ENCODE measurements at places on chromosomes 2 and 18.

- DNase-seq = no peak
These were observed 24.4 kb downstream of the EHD3 start for GRCh38 chr2:31258351-31258750.

DNA sequence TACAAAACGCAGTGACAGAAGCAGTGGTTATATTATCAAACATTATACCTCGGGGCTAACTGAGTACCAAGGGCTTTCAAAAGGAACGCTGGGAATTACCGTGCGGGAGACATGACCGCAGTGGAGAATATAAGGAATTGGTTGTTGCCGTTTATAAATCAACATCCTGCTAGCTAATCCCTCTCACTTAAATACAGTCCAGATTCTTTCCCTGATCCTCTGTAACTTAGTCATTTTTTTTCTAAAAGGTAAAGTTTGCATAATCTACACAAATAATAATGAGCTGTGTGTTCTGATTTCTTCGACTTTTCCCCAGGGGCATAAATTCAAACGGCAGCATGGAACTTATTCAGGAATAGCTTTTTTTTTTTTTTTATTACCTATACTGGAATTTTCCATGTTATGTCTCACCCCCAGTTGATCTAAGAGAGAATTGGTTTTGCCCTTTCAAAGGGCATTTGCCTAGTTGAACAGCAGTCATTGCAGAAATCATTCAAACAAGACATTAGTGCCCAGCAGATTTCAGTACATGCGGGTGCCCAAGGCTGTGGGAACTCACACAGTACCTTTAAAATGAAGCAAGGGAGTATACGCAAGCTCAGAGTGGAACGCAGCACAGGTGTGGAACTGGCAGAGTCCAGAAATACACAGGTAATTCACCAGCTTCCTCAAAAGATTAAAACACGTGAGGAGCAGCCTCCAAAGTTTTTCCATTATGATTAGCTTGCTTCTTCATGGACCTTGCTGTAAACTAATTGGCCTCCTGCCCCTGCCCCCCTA is 63.9 kb downstream of the SMIM21 start:
- no peak for DNase-seq

GRCh38 chr2:43729491-43730174 is 44.2 kb upstream of the DYNC2LI1 start:
- no peak for DNase-seq

DNA sequence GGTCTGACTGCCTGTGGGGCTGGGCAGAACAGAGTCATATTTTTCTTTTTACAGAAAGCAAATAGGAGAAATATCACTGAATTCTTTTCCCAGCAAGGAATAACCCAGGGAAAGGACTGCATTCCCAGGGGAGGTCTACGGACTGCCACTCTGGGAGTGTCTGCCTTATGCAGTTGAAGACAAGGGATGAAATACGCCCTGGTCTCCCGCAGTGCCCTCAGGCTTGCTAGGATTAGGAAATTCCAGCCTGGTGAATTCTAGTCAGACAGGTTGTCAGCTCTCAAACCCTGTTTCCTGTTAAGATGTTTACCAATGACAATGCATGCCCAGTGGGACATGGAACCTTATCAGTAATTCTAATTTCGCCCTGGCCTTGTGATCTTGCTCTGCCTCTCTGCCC is 30.3 kb upstream of the PDK1 start:
- DNase-seq = peak; percentile 18

GRCh38 chr18:76391746-76392145 is 103.3 kb downstream of the ZNF516 start:
- no peak for DNase-seq

GRCh38 chr2:170891893-170892292 is 37.2 kb upstream of the GORASP2 start:
- no peak for DNase-seq

- DNase-seq = no peak
These were observed 164.1 kb downstream of the GALNT14 start for GRCh38 chr2:30974092-30974491.

DNA sequence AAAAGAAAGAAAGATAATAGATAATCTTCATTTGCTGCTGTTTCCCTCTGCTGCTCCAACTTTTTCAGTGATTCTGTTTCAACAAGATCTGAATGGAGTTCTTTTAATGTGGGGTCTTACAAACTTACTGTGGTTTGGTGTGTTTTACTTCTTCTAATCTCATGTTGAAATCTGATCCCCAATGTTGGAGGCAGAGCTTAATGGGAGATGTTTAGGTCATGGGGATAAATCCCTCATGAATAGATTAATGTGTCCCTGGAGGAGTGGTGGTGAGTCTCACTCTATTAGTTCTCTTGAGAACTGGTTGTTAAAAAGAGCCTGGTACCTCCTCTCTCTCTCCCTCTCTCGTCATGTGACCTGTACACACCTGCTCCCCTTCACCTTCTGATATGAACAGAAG is 442.4 kb downstream of the EPHA4 start:
- no peak for DNase-seq

- DNase-seq = no peak
These were observed 1.7 kb upstream of the NEURL3 start for GRCh38 chr2:96506907-96507240.

DNA sequence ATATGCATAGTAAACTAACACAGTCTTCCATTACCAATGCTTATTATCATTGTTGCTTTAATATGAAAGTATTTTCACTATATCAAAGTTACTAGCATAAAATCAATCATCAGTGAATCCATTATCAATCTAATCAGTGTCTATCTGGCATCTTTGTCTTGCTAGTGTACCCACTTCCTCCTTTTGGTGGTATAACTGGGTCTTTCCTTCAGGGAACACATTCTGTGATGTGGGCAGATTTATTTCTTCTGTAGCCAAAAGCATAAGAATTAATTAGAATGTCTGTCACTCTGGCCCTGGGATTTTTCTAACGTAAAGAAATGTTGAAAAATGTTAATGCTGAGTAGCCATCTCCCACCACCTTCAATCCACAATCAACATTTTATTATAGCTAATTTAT is 155.8 kb upstream of the VWC2L start:
- no peak for DNase-seq

DNA sequence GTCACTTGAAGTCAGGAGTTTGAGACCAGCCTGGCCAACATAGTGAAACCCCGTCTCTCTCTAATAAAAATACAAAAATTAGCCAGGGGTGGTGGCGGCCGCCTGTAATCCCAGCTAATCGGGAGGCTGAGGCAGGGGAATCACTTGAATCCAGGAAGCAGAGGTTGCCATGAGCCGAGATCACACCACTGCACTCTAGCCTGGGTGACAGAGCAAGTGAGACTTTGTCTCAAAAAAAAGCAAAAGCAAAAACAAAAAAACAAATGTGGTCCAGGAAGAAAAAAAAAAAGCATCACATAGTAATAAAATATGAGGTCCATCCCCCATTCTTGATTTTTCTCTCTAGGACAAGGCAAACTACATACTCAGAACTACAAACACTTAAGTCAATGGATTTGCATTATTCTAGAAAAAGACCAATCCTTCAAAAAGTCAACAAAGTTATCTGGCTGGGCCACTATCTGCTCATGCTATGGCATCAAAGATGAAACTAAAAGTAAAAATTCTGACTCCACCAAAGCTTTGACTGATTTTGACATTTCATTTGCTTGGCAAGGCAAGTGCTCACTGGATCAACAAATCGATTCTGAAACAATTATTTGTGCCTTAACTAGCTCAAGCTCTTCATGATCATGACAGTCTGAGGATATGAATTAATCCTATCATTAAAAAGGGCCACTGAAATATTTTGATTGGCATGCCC is 28.4 kb downstream of the MEX3C start:
- no peak for DNase-seq

All from WTC11 (cell line).